Right lobe of liver (tissue), 6 donors: ENCODE measurements at places on chromosomes 4 and X. TPM values are rescaled to one million over a fixed set of nuclear protein-coding genes. Genes with fewer than 3 reads are reported as not detected.
A peak's percentile ranks its signal among the peaks of the same experiment; 100 is the strongest.

- no peaks in the 10 kb centered on the region for H3K27me3 ChIP-seq
- no peak overlapping the region for H3K4me3 ChIP-seq
- no peaks in the 10 kb centered on the region for H3K36me3 ChIP-seq
- H3K27ac ChIP-seq = no peak overlapping the region
- H3K4me1 ChIP-seq = no peaks in the 10 kb centered on the region
- no peak for DNase-seq
Observed at GRCh38 chrX:14359316-14359715, 170.0 kb upstream of the GLRA2 start.

- H3K27ac ChIP-seq = no peak overlapping the region
- H3K27me3 ChIP-seq = no peaks in the 10 kb centered on the region
- no peak for DNase-seq
- H3K4me3 ChIP-seq = no peak overlapping the region
Observed at GRCh38 chr4:21827575-21827974, 121.0 kb downstream of the KCNIP4 start.

DNA sequence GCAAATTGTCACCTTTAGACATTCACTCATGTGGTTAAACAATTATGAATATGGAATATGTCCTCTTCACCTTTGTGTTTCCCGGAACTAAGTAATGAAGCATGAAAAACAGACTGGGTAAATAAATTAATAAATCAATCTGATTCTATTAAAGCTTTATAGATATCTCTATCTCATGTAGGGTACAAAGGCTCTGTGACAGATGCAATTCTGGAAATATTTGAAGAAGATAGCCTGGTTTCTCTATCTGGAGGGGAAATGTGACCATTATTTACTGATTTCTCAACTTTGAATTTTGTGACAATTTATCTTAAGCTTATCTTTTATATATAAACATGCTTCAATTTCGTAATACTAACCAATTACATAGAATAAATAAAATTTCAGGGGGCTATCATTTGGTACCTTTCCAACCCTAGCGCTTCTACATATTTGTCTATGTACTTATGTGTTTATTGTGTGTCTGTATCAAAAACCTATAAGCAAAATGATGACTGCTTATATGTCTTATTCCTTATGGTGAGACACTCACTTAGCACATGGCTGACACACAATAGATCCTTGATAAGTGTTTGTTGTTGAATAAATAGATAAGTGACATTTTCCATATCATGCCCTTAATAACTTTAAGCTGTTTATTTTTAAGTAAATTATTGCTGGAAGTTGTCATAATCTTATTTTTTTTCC lies 9.9 kb downstream of the CTSO start:
- DNase-seq = no peak
- H3K4me3 ChIP-seq = no peak overlapping the region
- H3K27ac ChIP-seq = peak overlapping the region; percentile 30
- no peaks in the 10 kb centered on the region for H3K36me3 ChIP-seq
- H3K27me3 ChIP-seq = no peaks in the 10 kb centered on the region

DNA sequence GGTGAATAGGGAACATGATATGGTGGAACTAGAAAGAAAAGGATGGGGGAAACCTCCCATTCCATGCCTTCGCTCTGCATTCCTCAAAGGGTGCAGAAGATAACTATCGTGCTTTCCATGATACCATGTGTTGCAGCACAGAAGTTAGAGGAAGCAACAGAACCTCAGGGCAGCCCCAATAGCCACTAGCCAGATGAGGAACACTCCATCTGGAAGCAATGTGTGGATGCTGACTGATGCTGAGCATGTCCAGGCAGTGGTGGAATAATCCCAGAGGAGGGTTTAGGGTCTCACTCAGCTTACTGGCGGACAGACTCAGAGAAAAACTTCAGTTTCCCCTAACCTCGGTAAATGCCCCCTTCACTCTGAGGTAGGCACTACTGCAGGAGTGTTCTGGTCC lies 7.5 kb downstream of the SMIM10 start:
- no peak overlapping the region for H3K4me3 ChIP-seq
- H3K36me3 ChIP-seq = no peaks in the 10 kb centered on the region
- no peak overlapping the region for H3K27ac ChIP-seq
- no peaks in the 10 kb centered on the region for H3K4me1 ChIP-seq
- no peak for DNase-seq
- H3K27me3 ChIP-seq = no peaks in the 10 kb centered on the region

DNA sequence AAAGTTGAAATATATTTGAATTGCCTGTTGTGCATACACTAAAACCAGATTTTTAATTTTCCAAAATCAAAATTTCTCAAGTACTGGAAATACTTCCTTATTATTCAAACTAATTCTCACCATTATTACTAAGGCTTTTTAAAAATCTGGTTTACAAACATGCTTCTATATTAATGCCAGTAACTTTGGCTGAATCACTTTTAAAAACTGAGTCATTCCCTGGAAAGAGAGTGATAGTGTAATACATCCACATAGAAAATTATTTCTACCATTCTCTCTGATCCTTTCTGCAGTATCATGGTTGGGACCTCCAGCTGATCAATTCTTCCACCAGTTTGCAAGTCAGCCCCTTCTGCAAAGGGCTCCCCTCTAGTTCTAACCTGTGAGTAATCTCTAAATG lies 165.3 kb upstream of the FAM241A start:
- no peak overlapping the region for H3K4me3 ChIP-seq
- H3K36me3 ChIP-seq = no peaks in the 10 kb centered on the region
- no peaks in the 10 kb centered on the region for H3K27me3 ChIP-seq
- H3K4me1 ChIP-seq = no peaks in the 10 kb centered on the region
- H3K27ac ChIP-seq = no peak overlapping the region
- no peak for DNase-seq

- no peak overlapping the region for H3K4me3 ChIP-seq
- no peaks in the 10 kb centered on the region for H3K36me3 ChIP-seq
- H3K4me1 ChIP-seq = peaks cover 27% of the 10 kb centered on the region
- DNase-seq = no peak
- no peak overlapping the region for H3K27ac ChIP-seq
Observed at GRCh38 chr4:77432717-77433417, 172.8 kb upstream of the CXCL13 start.

GRCh38 chrX:19793471-19793870 lies 93.9 kb downstream of the SH3KBP1 start:
- no peak for DNase-seq
- H3K27me3 ChIP-seq = no peaks in the 10 kb centered on the region
- H3K27ac ChIP-seq = no peak overlapping the region
- no peaks in the 10 kb centered on the region for H3K36me3 ChIP-seq
- no peaks in the 10 kb centered on the region for H3K4me1 ChIP-seq
- H3K4me3 ChIP-seq = no peak overlapping the region

- no peaks in the 10 kb centered on the region for H3K27me3 ChIP-seq
- no peak overlapping the region for H3K27ac ChIP-seq
- H3K4me1 ChIP-seq = no peaks in the 10 kb centered on the region
Observed at GRCh38 chrX:23855569-23855968, 52.2 kb downstream of the APOO start.

DNA sequence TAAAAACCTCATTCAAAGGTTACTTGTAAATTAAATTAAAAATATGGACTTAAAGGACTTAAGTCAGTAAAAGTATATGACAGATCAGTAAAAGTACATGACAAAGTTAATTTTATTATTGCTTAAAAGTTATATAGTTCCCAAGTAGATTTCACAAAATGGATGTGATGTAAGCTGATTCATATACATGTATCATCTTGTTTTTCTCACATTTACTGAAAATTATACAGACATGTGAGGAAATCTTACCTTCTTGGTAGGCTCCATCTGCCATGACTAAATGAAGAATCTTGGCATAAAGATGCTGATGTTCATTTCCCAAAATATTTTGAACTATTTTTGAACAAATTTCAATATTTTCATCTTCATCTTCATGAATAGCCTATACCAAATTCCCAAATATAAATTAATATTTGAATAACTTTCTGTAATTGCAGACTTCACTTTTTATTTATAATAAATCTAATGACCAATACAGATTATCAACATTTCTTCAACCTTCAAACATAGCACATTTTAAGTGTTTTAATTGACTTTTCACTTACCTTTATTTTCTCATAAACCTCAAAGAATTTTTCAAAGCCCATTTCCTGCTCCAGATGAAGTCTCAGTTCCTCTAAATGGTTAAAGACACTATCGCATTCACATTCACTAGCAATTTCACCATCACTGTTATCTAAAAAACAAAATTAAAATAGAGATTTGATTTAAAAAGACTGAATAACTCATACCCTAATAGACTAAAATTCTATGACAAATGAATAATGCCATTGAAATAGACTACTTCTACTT lies 129.4 kb upstream of the SH3RF1 start:
- no peak overlapping the region for H3K27ac ChIP-seq
- DNase-seq = no peak
- H3K36me3 ChIP-seq = no peaks in the 10 kb centered on the region
- no peak overlapping the region for H3K4me3 ChIP-seq

DNA sequence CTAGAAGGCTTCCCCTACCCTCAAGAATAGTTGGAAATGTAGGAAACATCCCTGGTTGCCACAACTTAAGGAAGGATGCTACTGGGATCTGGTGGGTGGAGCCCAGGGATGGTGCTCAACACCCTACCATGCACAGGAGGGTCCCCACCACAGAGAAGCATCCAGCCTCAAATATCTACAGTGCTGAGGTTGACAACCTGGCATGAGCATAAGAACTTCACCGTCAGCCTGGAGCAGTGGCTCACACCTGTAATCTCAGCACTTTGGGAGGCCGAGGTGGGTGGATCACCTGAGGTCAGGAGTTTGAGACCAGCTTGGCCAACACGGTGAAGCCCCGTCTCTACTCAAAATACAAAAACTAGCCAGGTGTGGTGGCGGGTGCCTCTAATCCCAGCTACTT lies 24.0 kb upstream of the ASMTL start:
- no peaks in the 10 kb centered on the region for H3K36me3 ChIP-seq
- H3K4me3 ChIP-seq = no peak overlapping the region
- H3K27me3 ChIP-seq = no peaks in the 10 kb centered on the region
- H3K27ac ChIP-seq = no peak overlapping the region

DNA sequence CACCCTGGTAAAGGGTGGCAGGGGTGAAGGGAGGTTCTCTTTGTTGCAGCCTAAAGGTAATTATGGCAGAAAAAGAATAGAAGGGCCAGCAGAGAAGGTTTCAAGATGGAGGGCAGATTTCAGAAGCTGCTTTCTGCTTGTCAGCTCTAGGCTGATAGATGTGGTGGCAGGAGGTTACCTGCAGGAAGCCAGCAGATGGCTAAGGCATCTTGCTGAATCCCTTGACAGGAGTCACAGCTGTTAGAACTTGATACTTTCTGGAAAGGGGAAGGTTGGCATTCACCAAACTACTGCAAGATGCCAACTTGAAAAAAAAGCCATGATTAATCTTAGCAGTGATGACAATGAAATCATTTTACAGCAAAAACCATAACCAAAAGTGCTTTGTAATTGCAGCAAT lies 69.5 kb upstream of the CBLL2 start:
- no peak overlapping the region for H3K27ac ChIP-seq
- DNase-seq = no peak
- no peak overlapping the region for H3K4me3 ChIP-seq
- H3K27me3 ChIP-seq = peaks cover 1% of the 10 kb centered on the region

GRCh38 chr4:26458157-26458561 lies 32.1 kb downstream of the CCKAR start:
- H3K4me3 ChIP-seq = no peak overlapping the region
- H3K27ac ChIP-seq = no peak overlapping the region
- no peak for DNase-seq
- no peaks in the 10 kb centered on the region for H3K4me1 ChIP-seq
- no peaks in the 10 kb centered on the region for H3K27me3 ChIP-seq

The CCDC149 gene
- total RNA-seq = 3.9 TPM

The RS1 gene
- total RNA-seq = not detected

The TENM3 gene
- 2.3 TPM for total RNA-seq

The PCYT1B gene
- total RNA-seq = 0.07 TPM

The TECRL gene
- not detected for total RNA-seq

The MAGED4B gene
- total RNA-seq = 0.25 TPM

The SYP gene
- 0.32 TPM for total RNA-seq

The NLGN4X gene
- 1.1 TPM for total RNA-seq

The CA5B gene
- total RNA-seq = 4.3 TPM

The ARHGAP10 gene
- total RNA-seq = 13.3 TPM

The RHOXF2B gene
- not detected for total RNA-seq

The CSAG2 gene
- not detected for total RNA-seq
